GM23248 (cell line): ENCODE measurements at places on chromosomes 3 and 15. TPM values are rescaled to one million over a fixed set of nuclear protein-coding genes. Genes with fewer than 3 reads are reported as not detected.

DNA sequence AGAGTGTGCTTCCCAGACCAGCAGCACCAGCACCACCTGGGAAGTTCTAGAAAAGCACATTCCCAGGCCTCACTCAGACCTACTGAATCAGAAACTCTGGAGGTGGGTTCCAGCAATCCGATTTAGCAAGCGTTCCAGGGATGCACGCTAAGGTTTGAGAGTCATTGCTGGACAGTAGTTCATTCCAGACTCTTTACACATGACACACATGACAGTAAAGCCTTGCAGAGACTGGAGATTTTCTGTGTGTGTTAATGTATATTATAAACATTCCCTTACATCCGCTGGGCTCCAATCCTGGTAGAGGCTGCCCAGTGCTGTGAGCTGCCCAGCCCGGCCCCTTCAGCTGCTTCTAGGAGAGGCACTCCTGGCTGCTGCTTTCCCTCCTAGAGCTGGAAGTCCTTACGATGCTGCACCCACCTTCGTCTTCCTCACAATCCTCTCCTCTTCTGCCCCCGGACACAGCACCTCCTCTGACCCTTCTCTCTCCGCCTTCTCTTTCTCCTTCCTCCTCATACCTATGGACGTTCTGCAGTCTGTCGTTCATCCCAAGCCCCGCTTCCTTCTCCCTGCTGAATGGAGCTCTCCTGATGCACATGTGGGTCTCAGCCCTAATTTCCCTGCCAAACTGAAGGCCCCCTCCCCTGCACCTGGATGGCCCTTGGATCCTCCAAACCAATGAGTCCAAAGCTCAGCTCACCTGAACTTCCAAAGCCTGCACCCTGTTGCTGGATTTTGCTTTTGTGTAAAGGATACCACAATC is 44.4 kb downstream of the ITGA11 start:
- peaks cover 38% of the 10 kb centered on the region for H3K4me1 ChIP-seq
- H3K27ac ChIP-seq = no peak overlapping the region
- H3K4me3 ChIP-seq = no peak overlapping the region
- peaks cover 19% of the 10 kb centered on the region; the same call in 1 of the 2 replicates for H3K36me3 ChIP-seq
- no peak for DNase-seq

GRCh38 chr3:71462586-71462985 is 120.9 kb downstream of the FOXP1 start:
- no peaks in the 10 kb centered on the region for H3K27me3 ChIP-seq
- peaks cover 8% of the 10 kb centered on the region for H3K4me1 ChIP-seq
- DNase-seq = peak; percentile 27
- H3K36me3 ChIP-seq = no peaks in the 10 kb centered on the region
- H3K27ac ChIP-seq = no peak overlapping the region
- H3K4me3 ChIP-seq = no peak overlapping the region

DNA sequence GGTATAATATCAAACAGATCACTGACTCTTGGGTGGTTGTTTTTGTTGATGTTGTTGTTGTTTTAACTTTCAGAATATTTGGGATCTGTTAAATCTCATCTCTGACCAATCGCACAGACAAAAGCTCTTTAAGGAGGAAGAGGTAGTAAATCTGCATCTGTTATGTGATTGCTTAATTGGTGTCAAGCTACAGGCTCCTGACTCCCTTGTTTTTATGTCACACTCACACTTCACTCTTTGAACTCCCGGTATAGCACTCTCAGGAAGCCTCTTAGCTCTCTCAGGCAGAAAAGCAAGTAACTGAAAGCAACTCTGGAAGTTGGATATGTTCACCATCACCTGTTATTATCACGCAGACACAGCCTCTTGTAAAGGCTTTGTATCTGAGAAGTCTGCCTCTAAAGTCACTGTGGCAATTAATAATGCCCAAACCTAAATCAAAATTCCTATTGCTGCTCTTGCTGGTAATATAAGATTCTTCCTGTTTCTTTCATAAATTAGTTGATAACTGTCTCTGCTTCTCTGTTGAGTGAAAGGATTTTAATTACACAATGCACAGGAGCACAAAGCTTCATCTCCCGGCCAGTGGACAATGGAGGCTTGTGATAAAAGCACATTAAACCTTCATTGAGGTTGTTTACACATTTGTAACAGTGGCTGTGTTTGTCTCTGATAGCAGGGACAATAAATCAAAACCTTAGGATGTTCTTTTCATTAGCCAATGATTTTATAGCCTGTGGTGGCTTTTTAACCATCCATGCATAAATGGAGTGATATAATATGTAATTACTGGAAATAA is 576.7 kb downstream of the MFSD1 start:
- no peak overlapping the region for H3K4me3 ChIP-seq
- H3K27me3 ChIP-seq = no peaks in the 10 kb centered on the region
- H3K27ac ChIP-seq = no peak overlapping the region
- no peaks in the 10 kb centered on the region for H3K36me3 ChIP-seq
- H3K4me1 ChIP-seq = 0 out of 2 replicates have a peak, but pooled peaks cover 6% of the 10 kb centered on the region
- no peak for DNase-seq

ADAMTSL3 gene
- not detected in 2 replicates for total RNA-seq

DNA sequence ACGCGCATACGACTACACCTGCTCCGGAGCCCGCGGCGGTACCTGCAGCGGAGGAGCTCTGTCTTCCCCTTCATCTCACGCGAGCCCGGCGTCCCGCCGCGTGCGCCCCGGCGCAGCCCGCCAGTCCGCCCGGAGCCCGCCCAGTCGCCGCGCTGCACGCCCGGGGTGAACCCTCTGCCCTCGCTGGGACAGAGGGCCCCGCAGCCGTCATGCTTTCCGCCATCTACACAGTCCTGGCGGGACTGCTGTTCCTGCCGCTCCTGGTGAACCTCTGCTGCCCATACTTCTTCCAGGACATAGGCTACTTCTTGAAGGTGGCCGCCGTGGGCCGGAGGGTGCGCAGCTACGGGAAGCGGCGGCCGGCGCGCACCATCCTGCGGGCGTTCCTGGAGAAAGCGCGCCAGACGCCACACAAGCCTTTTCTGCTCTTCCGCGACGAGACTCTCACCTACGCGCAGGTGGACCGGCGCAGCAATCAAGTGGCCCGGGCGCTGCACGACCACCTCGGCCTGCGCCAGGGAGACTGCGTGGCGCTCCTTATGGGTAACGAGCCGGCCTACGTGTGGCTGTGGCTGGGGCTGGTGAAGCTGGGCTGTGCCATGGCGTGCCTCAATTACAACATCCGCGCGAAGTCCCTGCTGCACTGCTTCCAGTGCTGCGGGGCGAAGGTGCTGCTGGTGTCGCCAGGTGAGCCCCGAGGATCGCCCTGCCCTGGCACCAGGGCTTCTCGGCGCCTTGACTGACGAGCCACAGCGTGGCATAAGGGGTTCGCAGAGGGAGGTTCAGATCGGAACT is 420 bp downstream of the SLC27A2 start:
- H3K27me3 ChIP-seq = peaks cover 40% of the 10 kb centered on the region
- H3K36me3 ChIP-seq = no peaks in the 10 kb centered on the region
- H3K4me3 ChIP-seq = peak overlapping the region; percentile 60

DNA sequence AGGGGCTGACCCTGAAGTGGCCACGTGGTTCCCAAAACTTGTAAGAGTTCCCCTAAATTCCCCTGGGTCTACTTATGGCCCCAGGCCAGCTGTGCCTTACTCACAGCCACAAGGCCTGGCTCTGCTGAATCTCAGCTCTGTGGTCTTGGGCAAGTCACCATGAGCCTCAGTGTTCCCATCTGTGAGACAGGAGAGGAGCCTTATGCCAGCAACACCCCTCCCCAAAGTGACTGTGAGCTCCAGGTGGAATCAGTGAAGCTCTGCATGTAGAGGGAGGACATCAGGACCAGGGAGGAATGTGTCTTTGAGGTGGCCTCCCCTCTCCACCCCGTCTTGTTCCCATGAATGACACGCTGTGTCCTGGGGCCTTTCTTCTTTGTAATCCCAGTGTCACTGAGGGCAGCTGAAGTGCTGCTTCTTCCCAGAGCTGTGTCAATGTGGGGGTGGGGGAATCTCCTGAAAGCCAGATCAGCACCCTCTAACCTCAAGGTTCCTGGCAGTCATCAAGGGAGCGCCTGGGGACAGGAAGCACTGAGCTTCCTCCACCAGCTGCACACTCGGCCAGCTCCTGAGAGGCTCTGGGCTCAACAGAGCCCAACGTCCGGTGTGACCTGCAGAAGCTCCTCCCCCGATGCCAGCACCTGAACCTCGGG is 258.9 kb downstream of the UACA start:
- no peaks in the 10 kb centered on the region for H3K36me3 ChIP-seq
- DNase-seq = peak; percentile 89
- H3K4me1 ChIP-seq = peaks cover 50% of the 10 kb centered on the region
- H3K27ac ChIP-seq = no peak overlapping the region
- H3K4me3 ChIP-seq = no peak overlapping the region

DNA sequence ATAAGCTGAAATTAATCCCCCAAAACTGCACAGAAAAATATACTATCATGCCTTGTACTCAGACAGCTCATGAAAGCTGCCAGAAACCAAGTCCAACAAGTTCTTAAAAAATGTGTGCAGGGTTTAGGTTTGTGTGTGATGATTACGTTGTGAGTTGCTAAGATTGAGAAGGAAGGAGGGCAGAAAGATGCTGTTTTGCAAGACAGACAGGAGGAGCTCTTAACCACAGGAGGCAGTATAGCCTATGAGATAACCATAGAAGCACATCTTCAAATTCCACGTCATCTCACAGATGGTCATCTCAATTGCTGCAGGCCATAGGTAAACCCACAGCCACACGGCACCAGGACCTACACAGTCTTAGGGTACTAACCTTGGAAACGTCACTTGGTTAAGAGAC is 191.9 kb downstream of the STT3B start:
- H3K27me3 ChIP-seq = no peaks in the 10 kb centered on the region
- no peaks in the 10 kb centered on the region for H3K36me3 ChIP-seq
- peak; percentile 43 for DNase-seq
- no peak overlapping the region for H3K27ac ChIP-seq
- H3K4me1 ChIP-seq = no peaks in the 10 kb centered on the region

DNA sequence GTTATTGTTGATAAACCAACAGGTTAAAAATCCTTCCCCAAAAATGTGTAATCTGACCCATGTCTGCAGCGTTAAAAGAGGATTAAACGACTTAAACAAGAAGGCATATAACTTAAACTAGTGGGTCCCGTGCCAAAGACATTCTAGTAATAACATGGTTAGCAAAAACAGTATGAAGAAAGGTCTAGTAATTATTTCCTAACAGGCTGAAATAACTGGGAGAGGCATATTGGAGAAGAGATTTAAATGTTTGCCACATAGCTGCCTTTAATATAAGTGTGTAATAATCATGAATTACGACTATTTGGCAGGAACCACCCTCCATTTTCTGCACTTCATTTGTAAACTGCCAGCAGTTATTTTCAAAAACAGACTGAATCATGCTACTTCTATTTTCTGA is 67.7 kb upstream of the CSPG5 start:
- H3K27me3 ChIP-seq = no peaks in the 10 kb centered on the region
- DNase-seq = peak; percentile 59
- peaks cover 13% of the 10 kb centered on the region; the same call in 1 of the 2 replicates for H3K4me1 ChIP-seq
- H3K4me3 ChIP-seq = no peak overlapping the region
- peaks cover 17% of the 10 kb centered on the region; the same call in 1 of the 2 replicates for H3K36me3 ChIP-seq
- H3K27ac ChIP-seq = peak overlapping the region; percentile 26; the same call in 1 of the 2 replicates

DNA sequence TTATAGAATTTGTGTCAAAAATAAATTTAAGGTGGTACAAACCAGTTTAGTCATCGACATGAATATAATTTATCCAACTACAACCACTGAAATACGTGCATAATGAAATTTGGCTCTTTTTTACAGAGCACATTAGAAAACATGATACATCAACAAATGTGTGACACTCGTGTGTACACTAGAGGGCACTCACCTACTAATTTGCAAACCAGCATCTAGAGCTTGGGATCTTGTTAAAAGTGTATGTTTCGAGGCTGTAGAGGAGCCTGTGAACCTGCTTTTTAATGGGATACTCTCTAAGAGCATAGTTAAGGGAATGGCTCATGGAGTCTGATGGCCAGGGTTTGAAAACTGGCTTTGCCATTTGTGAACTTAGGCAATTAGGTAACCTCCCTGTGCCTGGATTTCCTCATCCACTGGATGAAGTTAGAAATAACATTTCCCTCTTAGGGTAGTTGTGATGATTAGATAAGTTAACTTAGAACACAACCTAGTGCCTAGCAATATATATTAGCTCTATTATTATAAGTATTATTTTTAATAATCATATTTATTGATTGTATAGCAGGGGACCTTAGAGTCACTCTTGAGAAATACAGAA is 8.8 kb upstream of the CPOX start:
- no peaks in the 10 kb centered on the region for H3K27me3 ChIP-seq
- no peak overlapping the region for H3K4me3 ChIP-seq
- H3K36me3 ChIP-seq = no peaks in the 10 kb centered on the region

TUBGCP5 gene
- 16.2 and 17.5 TPM in 2 replicates for total RNA-seq

DNA sequence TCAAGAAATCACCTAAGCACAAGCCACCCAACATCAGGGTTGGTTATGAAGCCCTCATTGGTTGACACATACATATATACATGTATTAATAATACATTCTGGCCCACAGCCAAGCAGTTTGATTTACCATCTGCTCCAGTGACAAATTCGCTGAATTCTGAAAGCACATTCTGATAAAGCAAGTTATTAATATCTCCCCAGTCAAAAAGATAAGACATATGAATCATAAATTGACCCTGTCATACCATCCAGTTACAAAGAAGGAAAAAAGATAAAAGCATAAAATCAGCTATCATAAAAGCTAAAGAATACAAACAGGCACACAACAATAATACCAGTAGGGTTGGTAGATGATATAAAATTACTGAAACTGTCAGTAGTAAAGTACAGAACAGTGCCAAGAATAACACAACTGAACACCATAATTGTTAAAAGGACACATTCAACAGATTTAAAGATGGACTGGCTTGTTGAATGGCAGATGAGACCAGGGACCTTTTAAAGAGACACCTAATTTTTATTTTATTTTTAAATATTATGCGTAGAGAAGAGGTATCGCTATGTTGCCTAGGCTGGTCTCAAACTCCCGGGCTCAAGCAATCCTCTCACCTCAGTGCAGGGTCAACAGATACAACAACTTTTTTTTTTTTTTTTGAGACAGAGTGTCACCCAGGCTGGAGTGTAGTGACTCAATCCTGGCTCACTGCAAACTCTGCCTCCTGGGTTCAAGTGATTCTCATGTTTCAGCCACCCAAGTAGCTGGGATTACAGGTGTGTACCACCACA is 7.7 kb downstream of the SNX4 start:
- no peaks in the 10 kb centered on the region for H3K27me3 ChIP-seq
- H3K4me3 ChIP-seq = 0 out of 2 replicates have a peak overlapping the region, but pooled peaks have one; percentile 6
- DNase-seq = peak; percentile 58
- peak overlapping the region; percentile 63 for H3K27ac ChIP-seq
- H3K36me3 ChIP-seq = peaks cover 24% of the 10 kb centered on the region

DNA sequence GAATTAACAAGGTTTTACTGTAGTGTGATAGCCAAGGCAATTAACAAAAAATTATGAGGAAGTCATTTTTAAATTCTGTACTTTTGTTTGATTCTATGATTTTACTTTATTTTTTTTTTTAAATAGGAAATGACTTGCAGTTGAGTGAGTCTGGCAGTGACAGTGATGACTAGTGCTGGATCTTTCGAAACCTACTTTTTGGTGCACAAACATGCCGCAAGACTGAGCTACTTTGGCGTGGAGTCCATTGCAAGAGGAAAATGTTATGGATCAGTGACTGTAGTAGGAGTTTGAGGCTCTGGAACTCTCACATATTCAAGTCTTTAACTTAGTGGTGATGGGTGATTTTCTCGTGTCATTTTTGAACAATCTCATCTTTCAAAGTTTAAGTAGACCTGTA is 11.6 kb downstream of the EAF1 start:
- H3K36me3 ChIP-seq = peaks cover 52% of the 10 kb centered on the region
- no peak overlapping the region for H3K4me3 ChIP-seq
- peak; percentile 91 for DNase-seq
- no peaks in the 10 kb centered on the region for H3K27me3 ChIP-seq

TRH gene
- not detected in 2 replicates for total RNA-seq

- no peak overlapping the region for H3K4me3 ChIP-seq
- no peaks in the 10 kb centered on the region for H3K27me3 ChIP-seq
- H3K36me3 ChIP-seq = no peaks in the 10 kb centered on the region
- no peak overlapping the region for H3K27ac ChIP-seq
- no peak for DNase-seq
These were observed 261.4 kb downstream of the FOXP1 start for GRCh38 chr3:71322154-71322553.
